ENCODE measurements at places on chromosomes 2 and 18. TPM values are rescaled to one million over a fixed set of nuclear protein-coding genes. Genes with fewer than 3 reads are reported as not detected.

GRCh38 chr2:86498468-86499260, 57.5 kb downstream of the KDM3A start:
- no peak overlapping the region for H3K4me3 ChIP-seq
- DNase-seq = no peak
- no peak overlapping the region for H3K27ac ChIP-seq

DNA sequence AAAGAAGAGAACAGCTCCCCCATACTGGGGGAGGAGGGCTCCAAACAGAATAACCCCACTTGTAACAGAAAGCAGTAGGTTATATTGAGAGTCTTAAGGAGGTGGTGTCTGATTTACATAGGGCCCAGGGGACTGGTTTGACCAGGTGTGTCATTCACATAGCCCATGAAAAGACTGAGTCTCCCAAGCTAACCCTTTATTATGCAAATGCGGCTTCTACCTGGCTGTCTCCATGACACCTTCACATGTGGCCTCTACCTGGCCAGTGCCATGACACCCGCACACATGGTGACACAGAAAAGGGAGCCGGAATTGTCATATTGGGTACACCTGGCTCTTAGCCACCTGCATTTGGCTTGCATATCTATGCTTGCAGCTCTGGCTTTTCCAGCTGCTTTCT, 1057.2 kb upstream of the PIK3C3 start:
- H3K27ac ChIP-seq = peak overlapping the region; percentile 61
- no peaks in the 10 kb centered on the region for H3K27me3 ChIP-seq
- peaks cover 16% of the 10 kb centered on the region for H3K36me3 ChIP-seq
- peak; percentile 20 for DNase-seq
- H3K4me3 ChIP-seq = 0 out of 2 replicates have a peak overlapping the region, but pooled peaks have one; percentile 2

DNA sequence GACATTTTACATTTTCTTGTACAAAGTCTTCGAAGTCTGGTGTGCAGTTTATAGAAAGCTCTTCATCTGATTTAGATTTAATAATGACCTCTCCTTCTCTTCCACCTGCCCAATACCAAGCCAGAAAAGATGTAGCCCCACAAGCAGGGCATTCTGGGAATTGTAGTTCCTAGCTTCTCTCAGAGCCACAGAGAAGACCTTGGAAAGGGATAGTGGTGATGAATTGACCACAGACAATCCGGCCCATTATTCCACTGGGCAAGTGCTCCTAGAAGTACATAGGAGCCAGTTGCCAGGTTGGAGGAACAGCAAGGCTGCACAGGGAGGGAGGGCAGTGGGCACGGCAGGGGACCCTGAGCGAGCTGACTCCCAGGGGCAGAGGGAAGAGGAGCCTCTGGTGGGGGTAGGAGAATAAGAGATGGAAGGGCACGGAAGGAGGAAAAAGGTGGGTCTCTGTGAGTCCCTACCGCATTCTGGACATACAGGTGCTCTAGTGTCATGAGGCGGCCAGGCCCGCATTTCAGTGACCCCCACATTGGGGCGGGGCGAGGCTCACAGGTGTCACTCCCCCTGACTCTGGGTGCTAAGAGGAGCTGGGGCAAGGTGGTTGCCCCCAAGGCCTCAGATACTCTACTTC, 152.5 kb upstream of the HAAO start:
- no peak overlapping the region for H3K4me3 ChIP-seq
- no peak overlapping the region for H3K27ac ChIP-seq
- no peaks in the 10 kb centered on the region for H3K4me1 ChIP-seq
- H3K27me3 ChIP-seq = no peaks in the 10 kb centered on the region
- no peaks in the 10 kb centered on the region for H3K36me3 ChIP-seq

The LRRC30 gene
- not detected for total RNA-seq

The CFAP221 gene
- total RNA-seq = 0.14 TPM

DNA sequence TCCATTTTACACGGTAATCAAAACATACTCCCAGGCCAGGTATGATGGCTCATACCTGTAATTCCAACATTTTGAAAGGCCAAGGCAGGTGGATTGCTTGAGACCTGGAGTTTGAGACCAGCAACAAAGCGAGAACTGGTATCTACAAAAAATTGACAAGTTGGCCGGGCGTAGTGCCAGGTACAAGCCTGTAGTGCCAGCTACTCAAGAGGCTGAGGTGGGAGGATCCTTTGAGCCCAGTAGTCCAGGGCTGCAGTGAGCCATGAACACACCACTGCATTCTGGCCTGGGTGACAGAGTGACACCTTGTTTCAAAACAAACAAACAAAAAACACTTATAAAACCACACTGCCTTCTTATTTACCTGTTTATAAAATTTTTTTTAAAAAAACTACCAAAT, 80.8 kb downstream of the GAREM1 start:
- no peaks in the 10 kb centered on the region for H3K27me3 ChIP-seq
- H3K4me3 ChIP-seq = no peak overlapping the region
- no peak overlapping the region for H3K27ac ChIP-seq
- H3K36me3 ChIP-seq = no peaks in the 10 kb centered on the region

GRCh38 chr2:8984855-8985254, 18.6 kb downstream of the MBOAT2 start:
- peaks cover 32% of the 10 kb centered on the region for H3K4me1 ChIP-seq
- H3K36me3 ChIP-seq = no peaks in the 10 kb centered on the region
- H3K27me3 ChIP-seq = no peaks in the 10 kb centered on the region
- no peak overlapping the region for H3K27ac ChIP-seq
- H3K4me3 ChIP-seq = no peak overlapping the region

GRCh38 chr18:65436430-65436829, 314.4 kb upstream of the CDH7 start:
- peak; percentile 60 for DNase-seq
- no peak overlapping the region for H3K4me3 ChIP-seq
- H3K27me3 ChIP-seq = no peaks in the 10 kb centered on the region
- 0 out of 2 replicates have a peak, but pooled peaks cover 2% of the 10 kb centered on the region for H3K36me3 ChIP-seq
- no peak overlapping the region for H3K27ac ChIP-seq
- 0 out of 2 replicates have a peak, but pooled peaks cover 2% of the 10 kb centered on the region for H3K4me1 ChIP-seq

The CRYGC gene
- not detected for total RNA-seq

The CFAP65 gene
- total RNA-seq = 0.48 TPM

- H3K36me3 ChIP-seq = peaks cover 8% of the 10 kb centered on the region
- no peak overlapping the region for H3K27ac ChIP-seq
- no peak for DNase-seq
- H3K4me3 ChIP-seq = no peak overlapping the region
These were observed 255.7 kb upstream of the ACVR2A start for GRCh38 chr2:147589127-147589526.

GRCh38 chr2:23900541-23901322, 26.2 kb downstream of the ATAD2B start:
- DNase-seq = no peak
- H3K36me3 ChIP-seq = peaks cover 6% of the 10 kb centered on the region
- H3K27ac ChIP-seq = peak overlapping the region; percentile 14
- no peak overlapping the region for H3K4me3 ChIP-seq
- no peaks in the 10 kb centered on the region for H3K27me3 ChIP-seq
- H3K4me1 ChIP-seq = peaks cover 19% of the 10 kb centered on the region

- H3K36me3 ChIP-seq = peaks cover 18% of the 10 kb centered on the region
- H3K4me1 ChIP-seq = peaks cover 21% of the 10 kb centered on the region
- no peak overlapping the region for H3K4me3 ChIP-seq
- H3K27me3 ChIP-seq = no peaks in the 10 kb centered on the region
- H3K27ac ChIP-seq = no peak overlapping the region
These were observed 211.6 kb upstream of the MMADHC start for GRCh38 chr2:149799013-149799705.

The CD28 gene
- 0.11 TPM for total RNA-seq

DNA sequence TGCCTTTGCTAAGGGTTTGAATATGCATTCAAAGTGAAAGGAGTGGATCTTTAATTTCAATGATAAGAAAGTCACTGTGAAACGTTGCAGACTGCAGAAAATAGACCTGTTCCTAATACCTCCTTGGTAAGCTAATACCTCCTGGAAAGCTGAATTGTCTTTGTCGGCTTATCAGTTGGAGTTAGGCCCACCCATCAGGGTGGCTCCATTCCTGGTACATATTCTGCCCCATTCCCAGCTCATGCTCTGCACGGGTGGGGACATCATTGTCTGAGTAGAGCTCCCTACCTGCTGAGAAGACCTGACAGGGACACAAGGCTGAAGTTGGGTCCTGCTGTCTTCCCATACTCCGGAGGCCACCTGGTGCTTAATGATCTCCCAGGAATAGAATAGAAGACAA, 203.3 kb downstream of the EN1 start:
- H3K4me3 ChIP-seq = no peak overlapping the region
- peaks cover 18% of the 10 kb centered on the region for H3K4me1 ChIP-seq
- DNase-seq = no peak
- H3K27me3 ChIP-seq = no peaks in the 10 kb centered on the region
- H3K27ac ChIP-seq = peak overlapping the region; percentile 91

GRCh38 chr2:74481961-74482800, 617 bp downstream of the CCDC142 start:
- peak overlapping the region; percentile 100 for H3K4me3 ChIP-seq
- DNase-seq = peak; percentile 66
- peak overlapping the region; percentile 100 for H3K27ac ChIP-seq
- H3K36me3 ChIP-seq = peaks cover 22% of the 10 kb centered on the region
- no peaks in the 10 kb centered on the region for H3K27me3 ChIP-seq

The DUSP2 gene
- total RNA-seq = 5.8 TPM

GRCh38 chr2:169077674-169078240, 8.4 kb downstream of the DHRS9 start:
- no peaks in the 10 kb centered on the region for H3K36me3 ChIP-seq
- H3K4me1 ChIP-seq = no peaks in the 10 kb centered on the region
- H3K27ac ChIP-seq = no peak overlapping the region
- H3K4me3 ChIP-seq = no peak overlapping the region
- no peaks in the 10 kb centered on the region for H3K27me3 ChIP-seq
- DNase-seq = no peak

- no peak for DNase-seq
- no peaks in the 10 kb centered on the region for H3K36me3 ChIP-seq
- H3K27ac ChIP-seq = no peak overlapping the region
- H3K4me3 ChIP-seq = no peak overlapping the region
- no peaks in the 10 kb centered on the region for H3K4me1 ChIP-seq
These were observed 59.4 kb downstream of the PDE1A start for GRCh38 chr2:182367401-182367800.

DNA sequence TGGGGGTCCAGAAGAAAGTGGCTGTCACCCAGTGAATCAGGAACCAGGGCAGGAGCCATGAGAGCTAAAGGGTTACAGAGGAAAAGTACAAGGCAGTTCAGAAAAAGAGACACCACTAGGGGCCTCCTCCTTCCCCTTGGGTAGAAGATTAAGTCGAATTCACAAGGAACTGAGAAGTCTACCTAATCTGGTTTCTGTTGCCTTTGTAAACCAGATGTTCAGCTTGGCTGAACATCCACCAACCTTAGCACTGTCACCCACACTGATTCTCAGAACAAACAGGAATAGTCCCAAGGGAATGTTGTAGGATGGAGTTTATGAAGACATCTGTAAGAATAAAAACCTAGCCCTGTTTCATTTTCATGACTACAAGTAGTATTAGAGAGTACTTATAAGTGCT, 90.4 kb upstream of the NOSTRIN start:
- H3K27ac ChIP-seq = no peak overlapping the region
- no peaks in the 10 kb centered on the region for H3K27me3 ChIP-seq
- no peak for DNase-seq
- H3K4me1 ChIP-seq = no peaks in the 10 kb centered on the region

DNA sequence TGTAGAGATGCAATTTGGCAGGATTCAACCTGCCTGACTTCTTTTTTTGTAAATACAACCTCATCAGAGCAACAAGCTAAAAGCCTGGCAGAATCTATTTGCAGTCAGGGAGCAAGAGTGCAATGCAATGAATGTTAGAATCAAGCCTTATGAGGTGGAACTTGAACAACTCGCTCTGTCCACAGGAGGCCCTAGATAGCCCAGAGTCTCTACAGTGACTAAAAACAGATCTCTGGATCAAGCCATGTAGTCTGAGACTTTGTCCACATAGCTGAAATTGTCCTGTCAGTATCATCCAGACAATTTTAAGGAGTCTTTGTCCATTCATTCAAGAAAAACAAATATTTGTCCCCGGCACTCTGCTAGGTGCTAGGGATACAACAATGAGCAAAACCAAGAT, 32.0 kb upstream of the CDK5R2 start:
- H3K4me3 ChIP-seq = no peak overlapping the region
- peaks cover 44% of the 10 kb centered on the region for H3K27me3 ChIP-seq
- H3K27ac ChIP-seq = no peak overlapping the region

DNA sequence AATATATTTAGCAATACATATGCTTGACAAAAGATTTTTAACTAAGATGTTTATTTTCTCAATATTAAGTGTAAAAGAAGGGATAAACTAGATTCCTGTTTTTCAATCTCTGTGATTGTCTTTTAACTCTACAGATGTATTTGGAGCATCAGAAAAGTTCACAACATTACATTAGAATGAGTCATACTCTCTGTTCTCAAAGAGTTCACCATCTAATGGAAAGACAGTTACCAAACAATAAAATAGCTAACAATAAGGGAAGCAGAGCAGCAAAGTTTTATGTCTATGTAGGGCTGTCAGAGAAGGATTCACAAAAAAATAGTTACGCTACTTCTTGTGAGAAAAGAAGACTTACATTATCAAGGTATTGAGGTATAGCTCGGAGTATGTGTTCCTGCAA, 109.2 kb upstream of the MAP2 start:
- no peak overlapping the region for H3K4me3 ChIP-seq
- peaks cover 34% of the 10 kb centered on the region for H3K4me1 ChIP-seq
- H3K36me3 ChIP-seq = peaks cover 20% of the 10 kb centered on the region

The UGT1A9 gene
- not detected for total RNA-seq

The VWC2L gene
- not detected for total RNA-seq

GRCh38 chr2:69067026-69067630, 54.1 kb downstream of the ANTXR1 start:
- no peak for DNase-seq
- H3K36me3 ChIP-seq = no peaks in the 10 kb centered on the region
- no peaks in the 10 kb centered on the region for H3K4me1 ChIP-seq
- H3K27ac ChIP-seq = no peak overlapping the region

Data from WTC11 (cell line).